ENCODE measurements at places on chromosomes 2 and 18. TPM values are rescaled to one million over a fixed set of nuclear protein-coding genes. Genes with fewer than 3 reads are reported as not detected.

Gene GAD1
- not detected for total RNA-seq

Gene HDLBP
- total RNA-seq, result 483 TPM

Gene GYPC
- total RNA-seq, result 7.1 TPM

GRCh38 chr2:27125104-27125503 lies 1.5 kb downstream of the ABHD1 start:
- no peak for DNase-seq

- no peak for DNase-seq
Observed at GRCh38 chr2:37630301-37630700, 41.1 kb downstream of the CDC42EP3 start.

- DNase-seq, result no peak
Observed at GRCh38 chr2:165568361-165568760, 98.9 kb downstream of the CSRNP3 start.

- no peak for DNase-seq
Observed at GRCh38 chr18:24270358-24270936, 127.2 kb downstream of the OSBPL1A start.

DNA sequence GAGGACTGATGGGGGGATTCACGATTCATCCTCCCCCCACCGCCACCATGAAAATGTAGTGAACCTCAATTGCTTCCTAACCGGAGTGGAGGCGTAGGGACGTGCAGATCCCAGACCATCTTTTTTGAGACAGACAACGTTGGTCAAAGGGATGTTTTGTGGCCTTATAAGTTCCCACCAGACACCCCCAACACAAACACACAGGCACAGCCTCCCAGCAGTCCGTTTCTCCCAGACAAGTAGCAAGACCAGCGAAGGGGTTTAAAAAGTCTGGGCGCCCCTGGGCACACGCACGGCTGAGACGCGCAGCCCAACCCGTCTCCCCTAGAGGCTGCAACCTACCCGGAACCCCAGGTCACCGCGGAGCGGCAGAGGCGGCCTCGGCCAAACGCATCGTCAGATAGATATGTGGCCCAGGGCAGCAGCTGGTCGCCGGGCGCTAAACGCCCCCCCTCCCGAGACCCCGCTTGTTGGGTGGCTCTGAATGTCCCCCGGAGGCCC lies 1.3 kb downstream of the GBX2 start:
- no peak for DNase-seq

GRCh38 chr18:78092901-78093300 lies 843.3 kb downstream of the GALR1 start:
- DNase-seq, result no peak

DNA sequence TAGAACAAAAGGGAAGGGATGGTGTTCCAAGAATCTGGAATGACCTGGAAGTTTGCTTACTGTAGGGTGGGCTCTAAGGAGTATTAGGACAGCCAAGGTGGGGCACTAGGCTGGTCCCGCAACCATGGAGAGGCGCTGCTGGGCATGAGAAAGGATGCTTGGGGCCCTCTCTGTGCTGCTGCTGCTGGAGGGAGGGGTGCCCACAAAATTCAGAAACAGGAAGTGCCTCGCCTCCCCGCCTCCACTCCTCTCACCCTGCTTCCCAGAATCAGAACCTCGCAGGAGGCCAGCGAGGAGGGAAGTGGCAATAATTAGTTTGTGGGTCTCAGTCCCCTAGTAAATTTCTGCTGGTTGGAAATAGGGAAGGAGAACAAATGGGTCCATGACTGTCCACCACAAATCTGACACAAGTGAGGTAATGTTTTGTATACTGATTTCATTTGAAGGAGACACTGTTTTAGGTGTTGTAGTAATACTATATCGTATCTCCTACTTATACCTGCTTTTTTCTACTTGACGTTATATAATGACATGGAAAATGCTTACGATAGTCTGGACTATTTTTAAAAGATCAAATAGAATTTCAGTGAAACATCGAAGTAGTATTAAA lies 7.9 kb upstream of the PDCL3 start:
- no peak for DNase-seq

DNA sequence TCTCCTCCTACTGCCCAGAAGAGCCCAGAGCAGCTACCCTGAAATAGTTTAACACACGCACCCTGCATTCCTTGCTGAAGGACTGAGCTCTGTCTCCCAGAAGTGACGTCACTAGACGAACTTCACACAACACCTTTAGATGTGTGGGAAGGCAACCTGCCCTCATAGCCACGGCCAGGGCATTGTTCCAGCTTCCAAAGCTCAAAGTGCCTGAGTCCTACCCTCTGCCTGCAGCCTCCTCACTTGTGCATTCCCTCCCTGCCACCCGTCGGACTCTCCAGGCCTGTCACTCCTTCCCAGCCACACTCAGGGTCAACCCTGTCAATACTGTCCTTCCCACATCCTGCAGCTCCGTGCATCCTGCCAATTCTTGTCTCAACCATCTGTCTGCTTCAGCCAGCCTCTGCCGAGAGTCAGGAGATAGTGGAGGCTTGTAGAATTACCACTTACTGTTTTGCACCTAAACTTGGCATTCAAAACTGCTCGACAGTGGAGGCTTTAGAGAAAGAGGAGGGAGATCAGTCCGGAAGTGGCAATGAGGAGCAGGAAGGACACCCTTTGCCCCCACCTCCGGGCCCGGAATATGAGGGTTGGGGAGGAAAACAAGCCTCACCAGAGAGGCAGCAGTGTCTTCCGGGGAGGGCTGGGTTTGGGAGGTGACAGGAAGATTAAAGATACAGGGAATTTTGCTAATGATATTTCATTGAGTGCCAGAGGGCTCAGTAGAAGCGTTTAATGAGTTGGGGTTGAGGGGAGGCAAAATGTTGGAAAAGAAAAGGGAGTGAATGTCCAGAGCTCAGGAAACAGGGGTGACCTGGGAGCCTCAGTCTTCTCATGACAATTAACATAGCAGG lies 72.3 kb upstream of the ATG16L1 start:
- no peak for DNase-seq

DNA sequence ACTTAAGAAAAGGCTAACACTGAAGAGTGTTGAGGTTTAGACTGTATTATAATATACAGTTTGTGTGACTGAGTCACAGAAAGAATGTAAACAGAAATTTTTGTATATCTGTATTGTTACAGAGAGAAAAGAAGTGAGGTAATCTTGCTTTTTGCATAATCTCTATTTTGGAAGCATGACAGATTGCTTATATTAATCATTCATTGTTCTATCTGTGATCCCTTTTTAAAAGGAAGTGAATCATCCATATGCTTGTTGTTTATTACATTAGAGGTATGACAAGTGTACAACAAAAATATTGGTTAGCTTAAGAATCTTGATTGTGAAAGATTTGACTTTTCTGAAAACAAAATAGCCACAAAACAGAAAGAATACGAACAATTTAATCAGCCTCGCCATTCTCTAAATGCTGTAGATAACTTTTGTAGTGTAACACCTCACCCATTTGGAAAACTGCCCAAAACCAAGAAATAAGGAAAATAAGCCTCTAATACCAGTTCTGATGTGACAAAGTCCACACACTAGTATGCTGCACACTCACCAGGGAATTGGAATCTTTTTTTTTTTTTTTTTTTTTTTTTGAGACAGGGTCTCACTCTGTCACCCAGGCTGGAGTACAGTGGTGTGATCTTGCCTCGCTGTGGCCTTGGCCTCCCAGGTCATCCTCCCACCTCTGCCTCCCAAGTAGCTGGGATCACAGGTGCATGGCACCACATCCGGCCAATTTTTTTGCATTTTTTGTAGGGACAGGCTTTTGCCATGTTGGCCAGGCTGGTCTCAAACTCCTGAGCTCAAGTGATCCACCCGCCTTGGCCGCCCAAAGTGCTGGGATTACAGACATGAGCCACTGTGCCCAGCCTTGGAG lies 91.5 kb upstream of the LPIN2 start:
- DNase-seq, result no peak
